ENCODE measurements at places on chromosomes 7 and 10.

GRCh38 chr7:128161466-128162125, 79.5 kb upstream of the LEP start:
- no peak overlapping the region for H3K4me3 ChIP-seq
- DNase-seq = no peak
- H3K36me3 ChIP-seq = no peaks in the 10 kb centered on the region
- H3K27ac ChIP-seq = no peak overlapping the region
- H3K27me3 ChIP-seq = peaks cover 86% of the 10 kb centered on the region

GRCh38 chr7:51352174-51353100, 35.8 kb upstream of the COBL start:
- DNase-seq = no peak
- H3K36me3 ChIP-seq = no peaks in the 10 kb centered on the region
- no peak overlapping the region for H3K4me3 ChIP-seq
- no peak overlapping the region for H3K27ac ChIP-seq
- no peaks in the 10 kb centered on the region for H3K4me1 ChIP-seq

GRCh38 chr7:42739638-42740037, 172.2 kb downstream of the C7orf25 start:
- no peak overlapping the region for H3K4me3 ChIP-seq
- H3K36me3 ChIP-seq = no peaks in the 10 kb centered on the region
- no peak for DNase-seq
- H3K4me1 ChIP-seq = no peaks in the 10 kb centered on the region
- H3K27me3 ChIP-seq = no peaks in the 10 kb centered on the region
- H3K27ac ChIP-seq = no peak overlapping the region

GRCh38 chr7:158107806-158108205, 479.8 kb downstream of the PTPRN2 start:
- H3K27ac ChIP-seq = no peak overlapping the region
- H3K27me3 ChIP-seq = no peaks in the 10 kb centered on the region
- no peak for DNase-seq

GRCh38 chr10:103090911-103091310, 102.2 kb downstream of the NT5C2 start:
- no peak overlapping the region for H3K27ac ChIP-seq
- H3K27me3 ChIP-seq = no peaks in the 10 kb centered on the region
- DNase-seq = no peak
- H3K4me1 ChIP-seq = no peaks in the 10 kb centered on the region
- peaks cover 62% of the 10 kb centered on the region for H3K36me3 ChIP-seq

GRCh38 chr7:23810099-23810498, 100.1 kb downstream of the STK31 start:
- H3K27me3 ChIP-seq = no peaks in the 10 kb centered on the region
- no peak for DNase-seq
- no peaks in the 10 kb centered on the region for H3K36me3 ChIP-seq

- no peak overlapping the region for H3K4me3 ChIP-seq
- no peaks in the 10 kb centered on the region for H3K4me1 ChIP-seq
- H3K27ac ChIP-seq = no peak overlapping the region
These were observed 193.6 kb downstream of the CACNA2D1 start for GRCh38 chr7:82249979-82250378.

GRCh38 chr7:6096581-6096980, 65.4 kb downstream of the ANKRD61 start:
- H3K27ac ChIP-seq = no peak overlapping the region
- H3K27me3 ChIP-seq = peaks cover 60% of the 10 kb centered on the region
- no peak for DNase-seq
- H3K4me3 ChIP-seq = no peak overlapping the region
- H3K36me3 ChIP-seq = no peaks in the 10 kb centered on the region
- H3K4me1 ChIP-seq = no peaks in the 10 kb centered on the region

- peaks cover 34% of the 10 kb centered on the region for H3K27me3 ChIP-seq
- no peaks in the 10 kb centered on the region for H3K36me3 ChIP-seq
- no peak for DNase-seq
- H3K4me3 ChIP-seq = no peak overlapping the region
- H3K27ac ChIP-seq = no peak overlapping the region
These were observed 370.6 kb downstream of the RPS24 start for GRCh38 chr10:78404296-78404695.

DNA sequence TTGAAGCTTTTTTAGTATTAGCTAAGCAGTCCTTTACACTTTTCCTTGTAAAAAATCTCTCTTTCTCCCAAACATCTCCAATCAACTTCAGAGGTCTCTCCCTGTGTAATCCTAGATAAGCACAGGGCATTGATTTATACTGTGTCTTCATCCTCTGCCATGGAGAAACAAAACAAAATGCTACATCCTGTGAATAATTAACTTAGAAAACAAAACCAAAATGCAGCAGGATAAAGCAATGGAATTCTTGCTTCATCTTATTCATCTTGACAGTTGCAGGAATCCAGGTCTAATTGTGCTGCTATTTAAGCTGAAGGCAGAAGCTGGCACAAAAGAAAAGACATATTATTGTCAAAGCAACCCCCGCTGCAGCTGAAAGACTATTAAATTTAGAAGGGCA, 641.5 kb upstream of the SORCS1 start:
- H3K4me1 ChIP-seq = no peaks in the 10 kb centered on the region
- no peaks in the 10 kb centered on the region for H3K36me3 ChIP-seq
- H3K27ac ChIP-seq = no peak overlapping the region
- DNase-seq = no peak

DNA sequence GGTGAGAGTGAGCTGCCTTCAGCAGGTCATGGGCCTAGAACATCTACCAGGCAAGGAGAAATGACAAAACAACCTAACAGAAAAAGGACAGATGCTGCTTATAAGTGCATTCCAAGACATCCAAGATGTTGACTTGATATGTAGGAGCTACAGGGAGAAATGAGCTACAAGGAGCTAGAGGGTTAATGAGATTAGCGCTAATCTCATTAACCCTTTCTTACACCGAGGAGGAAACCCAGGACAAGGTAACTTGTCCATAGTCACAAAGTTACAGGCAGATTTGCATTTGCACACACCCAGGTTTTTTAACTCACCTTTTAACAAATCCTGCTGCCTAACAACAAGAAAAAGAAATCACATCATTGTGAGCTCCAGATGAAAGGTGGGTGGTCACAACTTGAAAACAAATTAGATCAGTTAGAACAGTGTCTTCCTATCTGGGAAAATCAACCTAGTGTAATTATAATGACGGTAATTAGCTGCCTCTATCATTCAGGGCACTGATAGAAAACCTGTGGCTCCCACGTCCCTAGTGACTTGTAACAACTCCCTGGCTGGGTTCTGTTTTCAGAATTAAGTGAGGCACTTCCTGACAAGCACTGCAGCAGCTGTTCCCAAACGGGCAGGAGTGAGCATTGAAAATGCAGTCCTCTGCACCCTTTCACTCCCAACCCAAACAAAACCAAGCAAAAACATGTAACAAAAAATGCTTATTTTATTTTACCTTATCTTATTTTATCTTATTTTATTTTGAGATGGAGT, 5.7 kb downstream of the KIAA1549 start:
- H3K36me3 ChIP-seq = no peaks in the 10 kb centered on the region
- H3K27ac ChIP-seq = no peak overlapping the region
- H3K4me3 ChIP-seq = no peak overlapping the region
- no peak for DNase-seq
- H3K4me1 ChIP-seq = peaks cover 6% of the 10 kb centered on the region
- H3K27me3 ChIP-seq = peaks cover 63% of the 10 kb centered on the region

- H3K36me3 ChIP-seq = peaks cover 4% of the 10 kb centered on the region
- no peak overlapping the region for H3K4me3 ChIP-seq
- peaks cover 5% of the 10 kb centered on the region for H3K27me3 ChIP-seq
- no peak overlapping the region for H3K27ac ChIP-seq
- peaks cover 22% of the 10 kb centered on the region for H3K4me1 ChIP-seq
These were observed 215.8 kb downstream of the MAD1L1 start for GRCh38 chr7:2016761-2017480.

- H3K36me3 ChIP-seq = no peaks in the 10 kb centered on the region
- no peak overlapping the region for H3K27ac ChIP-seq
- H3K27me3 ChIP-seq = peaks cover 4% of the 10 kb centered on the region
- no peak for DNase-seq
- no peak overlapping the region for H3K4me3 ChIP-seq
These were observed 13.4 kb upstream of the WDFY4 start for GRCh38 chr10:48670978-48671913.

- no peaks in the 10 kb centered on the region for H3K4me1 ChIP-seq
- H3K36me3 ChIP-seq = no peaks in the 10 kb centered on the region
These were observed 488.4 kb upstream of the AKR1E2 start for GRCh38 chr10:4337563-4337962.

GRCh38 chr7:57203161-57203791, 71.0 kb upstream of the ZNF479 start:
- no peaks in the 10 kb centered on the region for H3K4me1 ChIP-seq
- no peaks in the 10 kb centered on the region for H3K36me3 ChIP-seq
- H3K4me3 ChIP-seq = no peak overlapping the region
- no peak overlapping the region for H3K27ac ChIP-seq

DNA sequence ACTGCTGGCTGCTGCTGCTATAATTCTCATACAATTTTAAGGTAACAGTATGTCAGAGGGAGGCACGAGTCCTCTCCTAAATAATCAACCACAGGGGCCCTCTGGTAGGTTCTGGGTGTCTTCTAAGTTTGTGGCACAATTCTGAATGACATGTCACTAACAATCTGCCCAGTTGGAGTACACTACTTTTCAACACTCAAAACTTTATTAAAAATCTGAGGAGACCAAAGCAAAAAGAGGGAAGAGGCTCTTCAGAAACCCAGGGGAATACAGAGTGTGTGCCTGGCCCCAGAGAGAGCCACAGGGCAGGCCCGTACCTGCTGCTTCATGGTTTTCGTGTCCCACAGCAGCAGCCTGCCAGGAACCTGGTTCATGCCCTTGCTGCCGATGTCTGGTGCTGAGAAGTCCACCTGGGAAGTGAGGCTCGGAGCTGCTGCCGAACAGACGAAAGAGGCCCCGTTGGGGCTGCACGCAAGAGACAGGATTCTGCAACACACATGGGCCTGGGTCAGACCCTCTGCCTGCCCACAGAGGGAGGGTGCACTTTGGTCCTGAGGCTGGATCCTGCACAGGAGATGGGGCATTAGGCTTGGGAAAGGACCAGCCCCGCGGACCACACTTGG, 18.3 kb downstream of the WDR91 start:
- H3K27ac ChIP-seq = no peak overlapping the region
- H3K4me3 ChIP-seq = no peak overlapping the region
- peaks cover 38% of the 10 kb centered on the region for H3K36me3 ChIP-seq
- no peaks in the 10 kb centered on the region for H3K27me3 ChIP-seq
- no peak for DNase-seq

Data from activated naive CD4-positive, alpha-beta T cell treated with anti-CD3 and anti-CD28 coated beads, Interleukin-2, amount 10 ng/mL, durations not matched to agents 7 days and 5 days (primary cell).